ENCODE measurements at places on chromosomes 6 and 20. TPM values are rescaled to one million over a fixed set of nuclear protein-coding genes. Genes with fewer than 3 reads are reported as not detected.

DNA sequence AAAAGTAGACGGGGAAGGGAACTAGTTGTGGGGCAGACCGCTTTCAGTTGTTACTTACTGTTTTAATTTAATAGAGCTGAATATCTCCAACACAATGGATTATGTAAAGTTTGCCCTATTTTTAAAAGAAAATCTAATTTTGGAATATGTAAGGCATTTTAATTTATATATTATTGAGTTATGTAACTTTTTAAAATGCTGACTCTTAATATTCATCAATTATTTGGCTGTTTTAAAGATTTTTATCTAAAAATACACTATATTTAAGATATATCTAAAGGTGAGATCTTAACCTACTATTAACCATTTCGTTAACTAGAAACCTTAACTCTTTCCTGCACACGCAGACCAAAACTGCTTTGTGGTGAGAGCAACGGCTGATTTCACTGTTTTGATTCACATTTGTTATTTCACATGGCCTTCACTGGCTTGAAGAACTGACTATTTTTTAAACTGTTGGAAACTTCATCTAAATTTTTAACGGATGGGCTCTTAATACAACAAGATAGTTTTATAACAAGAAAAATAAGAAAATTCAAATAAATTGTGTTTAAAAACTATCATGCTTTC lies 87.9 kb downstream of the HUS1B start:
- DNase-seq: no peak
- H3K27ac ChIP-seq: no peak overlapping the region
- no peaks in the 10 kb centered on the region for H3K4me1 ChIP-seq
- no peak overlapping the region for H3K4me3 ChIP-seq
- H3K36me3 ChIP-seq: peaks cover 5% of the 10 kb centered on the region
- no peaks in the 10 kb centered on the region for H3K27me3 ChIP-seq

Gene MMP24
- total RNA-seq: 0.57 TPM

GRCh38 chr6:154356113-154356512 lies 490 bp downstream of the IPCEF1 start:
- H3K4me1 ChIP-seq: peaks cover 6% of the 10 kb centered on the region
- no peak overlapping the region for H3K27ac ChIP-seq
- no peak for DNase-seq
- H3K27me3 ChIP-seq: peaks cover 12% of the 10 kb centered on the region
- H3K4me3 ChIP-seq: no peak overlapping the region

Gene SYNDIG1
- total RNA-seq: 0.10 TPM

GRCh38 chr6:40933864-40934263 lies 105.2 kb downstream of the UNC5CL start:
- peak overlapping the region; percentile 39 for H3K27ac ChIP-seq
- H3K27me3 ChIP-seq: no peaks in the 10 kb centered on the region
- H3K4me3 ChIP-seq: no peak overlapping the region
- 0 out of 2 replicates have a peak, but pooled peaks cover 5% of the 10 kb centered on the region for H3K36me3 ChIP-seq
- peaks cover 52% of the 10 kb centered on the region for H3K4me1 ChIP-seq
- no peak for DNase-seq

DNA sequence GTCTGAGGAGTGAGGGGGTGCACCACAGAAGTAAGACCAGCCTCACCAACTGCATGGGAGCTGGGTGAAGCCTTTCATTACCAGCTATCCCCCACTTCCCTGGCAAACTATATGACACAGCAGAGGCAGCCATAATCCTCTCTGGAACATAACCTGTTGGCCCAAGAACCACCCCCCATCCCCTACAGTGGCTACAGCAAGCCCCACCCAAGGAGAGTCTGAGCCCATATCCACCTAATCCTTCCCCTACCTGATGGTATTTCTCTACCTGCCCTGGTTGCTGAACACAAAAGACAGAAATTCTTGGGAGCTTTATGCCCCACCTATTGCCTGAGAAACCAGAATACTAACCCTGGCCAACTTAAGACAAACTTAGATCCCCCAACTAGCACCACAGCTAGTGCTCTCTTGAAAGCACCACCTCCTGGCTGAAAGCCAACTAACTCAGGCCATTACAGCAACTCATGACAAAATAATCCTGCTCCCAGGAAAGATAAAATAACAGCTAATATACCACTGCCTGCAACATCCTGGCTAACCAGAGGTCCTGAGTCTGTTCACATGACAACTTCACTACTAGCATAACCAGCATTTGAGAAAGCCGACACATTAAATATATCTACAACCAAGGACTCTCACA lies 11.2 kb downstream of the RNGTT start:
- peaks cover 12% of the 10 kb centered on the region for H3K4me1 ChIP-seq
- no peaks in the 10 kb centered on the region for H3K27me3 ChIP-seq
- DNase-seq: no peak
- H3K27ac ChIP-seq: no peak overlapping the region
- peaks cover 40% of the 10 kb centered on the region for H3K36me3 ChIP-seq

GRCh38 chr6:170165085-170165470 lies 125.8 kb downstream of the DLL1 start:
- H3K27ac ChIP-seq: no peak overlapping the region
- DNase-seq: no peak
- peaks cover 1% of the 10 kb centered on the region for H3K27me3 ChIP-seq
- no peak overlapping the region for H3K4me3 ChIP-seq
- H3K36me3 ChIP-seq: peaks cover 19% of the 10 kb centered on the region

Gene ZBTB46
- 0.78 TPM for total RNA-seq

GRCh38 chr6:75755704-75756103 lies 6.7 kb downstream of the MYO6 start:
- H3K27ac ChIP-seq: no peak overlapping the region
- H3K4me1 ChIP-seq: peaks cover 42% of the 10 kb centered on the region
- no peak for DNase-seq
- H3K4me3 ChIP-seq: no peak overlapping the region

GRCh38 chr20:34165018-34165619 lies 53.1 kb upstream of the EIF2S2 start:
- H3K27ac ChIP-seq: no peak overlapping the region
- peaks cover 5% of the 10 kb centered on the region for H3K27me3 ChIP-seq
- no peaks in the 10 kb centered on the region for H3K36me3 ChIP-seq
- DNase-seq: no peak

Gene CDC5L
- total RNA-seq: 17.6 TPM

Gene CST2
- not detected for total RNA-seq

GRCh38 chr6:99014061-99014460 lies 66.3 kb upstream of the FBXL4 start:
- peak overlapping the region; percentile 91 for H3K27ac ChIP-seq
- DNase-seq: peak; percentile 17
- H3K4me3 ChIP-seq: peak overlapping the region; percentile 59
- H3K27me3 ChIP-seq: peaks cover 2% of the 10 kb centered on the region
- H3K36me3 ChIP-seq: no peaks in the 10 kb centered on the region

Gene ADGRF5
- 0.21 TPM for total RNA-seq

- H3K27me3 ChIP-seq: peaks cover 7% of the 10 kb centered on the region
- no peaks in the 10 kb centered on the region for H3K36me3 ChIP-seq
- H3K4me1 ChIP-seq: peaks cover 14% of the 10 kb centered on the region
- H3K4me3 ChIP-seq: peak overlapping the region; percentile 68
- H3K27ac ChIP-seq: peak overlapping the region; percentile 48
These were observed 64.6 kb upstream of the TXNDC5 start for GRCh38 chr6:7974938-7975763.

DNA sequence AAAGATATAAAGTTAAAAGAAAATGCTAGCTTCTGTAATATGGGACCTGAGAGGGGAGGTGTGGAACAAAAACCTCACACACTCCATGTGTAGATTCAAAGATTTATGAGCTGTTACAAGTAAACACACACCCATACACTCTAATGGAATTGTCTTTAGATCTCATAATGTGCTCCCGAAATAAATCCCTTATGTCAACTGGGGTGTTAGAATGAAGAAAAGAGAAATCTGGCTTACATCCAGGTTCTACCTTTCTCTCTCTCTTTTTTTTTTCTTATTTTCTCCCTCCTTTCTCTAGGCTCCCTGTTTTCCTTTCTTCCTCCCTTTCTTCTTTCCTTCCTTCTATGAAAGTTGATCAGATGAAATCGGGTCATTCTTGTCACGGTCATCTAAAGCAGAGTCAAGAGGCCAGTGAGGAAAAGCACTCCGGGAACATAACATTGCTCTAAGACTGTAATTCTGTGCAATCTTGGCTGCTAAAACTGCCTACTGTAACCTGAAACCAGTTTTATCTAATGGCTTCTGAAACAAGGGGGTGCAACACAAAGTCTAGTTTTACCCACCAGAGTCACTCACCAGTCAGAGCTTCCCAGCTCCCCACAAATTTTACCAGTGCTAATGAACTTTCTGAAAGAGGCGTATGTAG lies 68.3 kb upstream of the BTBD3 start:
- no peak for DNase-seq
- H3K27me3 ChIP-seq: peaks cover 1% of the 10 kb centered on the region
- no peak overlapping the region for H3K27ac ChIP-seq
- no peak overlapping the region for H3K4me3 ChIP-seq
- H3K36me3 ChIP-seq: no peaks in the 10 kb centered on the region
- peaks cover 60% of the 10 kb centered on the region for H3K4me1 ChIP-seq

Gene FNDC11
- total RNA-seq: not detected

GRCh38 chr20:1644101-1644962 lies 13.2 kb downstream of the SIRPG start:
- no peaks in the 10 kb centered on the region for H3K4me1 ChIP-seq
- H3K27ac ChIP-seq: no peak overlapping the region
- no peak overlapping the region for H3K4me3 ChIP-seq
- peaks cover 14% of the 10 kb centered on the region for H3K27me3 ChIP-seq
- H3K36me3 ChIP-seq: no peaks in the 10 kb centered on the region

Measured in HFFc6 (cell line).